ENCODE measurements at places on chromosomes 11 and 22.

- no peak for DNase-seq
Measured at GRCh38 chr22:39254789-39255298, 10.1 kb upstream of the PDGFB start.

DNA sequence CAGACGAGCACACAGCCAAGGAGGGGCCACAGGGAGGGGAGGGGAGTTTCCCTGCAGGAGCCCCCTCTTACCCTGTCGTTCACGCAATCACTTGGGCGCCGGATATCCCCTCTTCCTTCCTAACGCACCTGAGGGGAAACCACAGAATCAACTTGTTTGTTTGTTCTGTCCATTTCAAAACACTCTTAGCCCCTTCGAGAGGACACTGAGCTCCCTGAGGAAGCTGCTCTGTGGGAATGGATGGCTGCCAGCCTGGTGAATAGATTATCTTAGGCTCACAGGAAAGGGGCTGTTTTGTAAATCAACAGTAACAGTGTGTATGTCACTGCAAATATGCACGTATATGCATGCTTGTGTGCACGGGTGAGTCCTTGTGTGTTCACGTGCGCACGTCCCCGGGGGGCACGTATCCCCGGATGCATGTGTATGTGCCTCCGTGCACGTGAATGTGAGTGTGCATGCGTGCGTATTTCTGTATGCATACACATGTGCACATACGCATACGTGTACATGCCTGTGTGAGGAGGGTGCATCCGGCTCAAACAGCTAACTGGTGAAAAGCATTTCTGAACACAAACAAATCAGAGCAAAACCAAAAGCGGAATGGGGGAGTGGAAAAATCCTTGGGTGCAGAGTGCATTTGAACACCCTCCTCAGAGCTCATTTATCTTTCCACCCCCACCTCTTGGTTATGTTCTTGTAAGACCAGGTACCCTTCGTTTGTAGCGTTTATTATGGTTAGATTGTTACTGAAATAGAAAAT, 7.2 kb downstream of the ARSA start:
- no peak for DNase-seq

DNA sequence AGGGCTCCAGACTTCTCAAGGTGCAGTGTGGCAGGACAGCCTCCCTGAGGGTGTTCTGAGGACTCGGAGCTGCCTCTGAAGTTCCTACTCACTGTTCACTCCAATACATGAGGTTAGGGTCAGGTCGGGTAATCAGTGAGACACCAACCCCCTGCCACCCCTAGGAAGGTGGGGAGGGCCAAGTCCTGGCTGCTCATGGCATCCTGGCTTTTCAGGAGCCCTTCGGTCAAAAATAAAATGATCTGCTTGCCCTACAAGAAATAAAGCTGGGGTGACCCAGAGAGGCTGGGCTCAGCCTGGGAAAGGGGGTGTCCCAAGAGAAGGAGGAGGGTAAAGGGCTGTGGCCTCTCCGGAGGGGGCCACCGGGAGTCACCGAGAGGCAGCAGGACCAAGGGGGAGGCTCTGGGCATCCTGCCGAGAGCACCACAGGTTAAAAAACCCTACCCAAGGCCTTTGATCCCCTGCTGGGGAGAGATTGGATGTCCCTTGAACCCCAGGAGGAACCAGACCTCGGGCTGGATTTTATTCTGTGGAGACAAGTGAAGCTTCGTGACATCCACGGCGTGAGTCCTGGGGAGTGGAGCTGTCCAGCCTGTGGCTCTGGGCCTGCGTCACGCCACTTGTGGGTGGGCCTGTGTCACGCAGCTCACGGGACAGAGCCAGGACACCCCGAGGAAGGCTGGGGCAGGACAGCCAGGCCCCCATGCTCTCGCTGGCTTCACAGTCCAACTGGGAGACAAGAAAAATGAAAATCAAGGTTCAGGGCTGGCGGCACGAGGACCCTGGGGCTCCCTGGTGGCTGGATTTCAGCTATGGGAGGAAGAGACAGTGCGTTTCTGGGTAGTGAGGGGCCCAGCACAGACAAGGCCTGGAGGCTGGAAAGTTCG, 102.2 kb upstream of the FGF3 start:
- no peak for DNase-seq

GRCh38 chr11:43898574-43898973, 17.9 kb downstream of the ALKBH3 start:
- DNase-seq = no peak

DNA sequence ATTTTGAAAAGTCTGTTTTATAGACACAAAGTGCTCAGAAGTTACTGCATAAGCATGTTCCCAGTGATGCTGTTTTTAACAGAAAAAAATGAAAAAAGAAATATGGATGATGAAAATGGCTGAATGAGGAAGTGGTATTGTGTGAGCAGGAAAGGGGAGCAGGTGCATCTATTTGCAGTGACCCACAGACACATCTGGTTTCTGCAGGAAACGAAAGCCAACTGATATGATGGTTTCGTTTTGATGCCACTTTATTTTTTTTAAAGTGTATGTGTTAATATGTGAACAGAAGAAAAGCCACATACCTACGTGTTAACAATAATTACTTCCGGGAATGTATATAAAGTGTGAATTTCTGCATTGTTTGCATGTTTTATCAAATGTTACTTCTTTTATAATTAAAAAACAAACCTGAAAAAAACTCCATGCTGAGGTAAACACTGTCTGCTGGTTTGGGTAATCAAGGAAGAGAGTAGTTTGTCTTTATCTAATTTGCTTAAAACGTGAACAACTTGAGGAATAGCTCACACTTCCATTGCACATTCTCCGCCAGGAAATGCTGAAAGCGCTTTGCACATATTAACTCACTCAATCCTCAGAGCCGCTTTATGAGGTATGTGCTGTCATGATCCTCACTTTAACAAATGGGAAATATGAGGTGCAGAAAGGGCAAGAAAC, 1335.9 kb downstream of the TBC1D22A start:
- DNase-seq = no peak

- DNase-seq = no peak
Measured at GRCh38 chr11:109854731-109855130, 238.5 kb upstream of the ZC3H12C start.

DNA sequence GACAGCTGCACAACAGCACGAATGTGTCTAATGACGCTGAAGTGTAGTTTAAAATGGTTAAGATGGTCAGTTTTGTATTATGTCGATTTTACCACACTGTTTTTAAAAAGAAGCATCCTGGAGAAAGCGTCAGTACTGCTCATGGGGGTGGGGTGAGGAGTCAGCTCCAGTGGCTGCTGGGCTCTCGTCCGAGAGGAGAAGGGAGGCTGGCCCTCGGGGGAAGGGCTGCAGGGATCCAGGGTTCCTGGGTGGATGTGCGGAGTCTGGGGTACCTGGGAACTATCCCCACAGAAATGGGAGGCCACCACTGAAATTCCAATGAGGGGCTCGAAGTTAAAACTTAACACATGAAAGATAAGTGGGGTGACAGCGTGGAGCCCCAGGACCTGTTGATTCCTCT, 11.9 kb downstream of the C11orf21 start:
- no peak for DNase-seq

GRCh38 chr22:19779685-19780268, 19.2 kb downstream of the TBX1 start:
- DNase-seq = no peak

GRCh38 chr22:27097933-27098332, 440.5 kb downstream of the MIAT start:
- no peak for DNase-seq

- DNase-seq = no peak
Measured at GRCh38 chr22:34567367-34567766, 498.6 kb upstream of the ISX start.

DNA sequence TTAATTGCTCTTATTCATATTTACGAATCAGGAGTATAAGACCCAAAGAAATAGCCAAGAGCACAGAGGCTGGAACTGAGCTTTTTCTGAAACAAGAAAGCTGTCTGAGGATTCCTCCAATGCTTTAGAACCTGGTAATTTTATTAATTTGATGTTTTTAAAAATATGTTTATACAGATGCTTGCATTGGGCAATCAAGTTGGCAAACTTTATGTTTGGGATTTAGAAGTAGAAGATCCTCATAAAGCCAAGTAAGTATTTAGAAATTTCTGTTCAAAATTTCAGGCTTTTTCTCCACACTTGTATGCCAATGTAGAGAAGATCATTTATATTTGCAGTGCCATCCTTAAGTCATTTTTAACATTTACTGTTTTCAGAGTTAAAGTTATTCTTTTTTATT, 24.3 kb upstream of the HIKESHI start:
- no peak for DNase-seq

GRCh38 chr22:39943337-39943736, 16.9 kb upstream of the TMA7B start:
- DNase-seq = no peak

DNA sequence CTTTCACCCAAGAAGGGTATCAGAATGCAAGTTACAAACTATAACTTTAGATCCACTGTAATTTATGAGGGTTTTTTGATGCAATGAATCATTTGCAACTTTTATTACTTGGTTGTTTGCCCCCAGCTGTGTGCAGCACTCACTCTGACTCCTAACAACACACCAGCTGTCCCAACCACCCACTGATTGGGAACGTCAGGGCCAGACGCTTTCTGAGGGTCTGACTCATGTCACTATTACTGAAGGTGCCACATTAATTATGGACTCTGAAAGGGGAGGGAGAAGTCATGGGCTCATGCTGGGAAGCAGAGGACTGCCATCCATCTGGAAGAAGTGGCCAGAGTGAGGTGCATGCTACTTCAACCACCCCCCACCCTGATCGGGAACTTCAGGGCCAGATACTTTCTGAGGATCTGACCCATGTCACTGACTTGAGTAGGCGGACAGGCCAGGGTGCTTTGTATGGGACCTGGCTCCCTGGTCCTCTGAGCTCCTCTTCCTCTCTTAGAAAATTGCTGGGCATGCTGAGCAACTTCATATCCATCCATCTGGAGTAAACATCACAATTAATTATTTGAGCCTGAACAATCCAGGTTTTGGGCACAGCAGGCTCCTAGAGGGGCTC, 44.9 kb upstream of the DRD2 start:
- no peak for DNase-seq

DNA sequence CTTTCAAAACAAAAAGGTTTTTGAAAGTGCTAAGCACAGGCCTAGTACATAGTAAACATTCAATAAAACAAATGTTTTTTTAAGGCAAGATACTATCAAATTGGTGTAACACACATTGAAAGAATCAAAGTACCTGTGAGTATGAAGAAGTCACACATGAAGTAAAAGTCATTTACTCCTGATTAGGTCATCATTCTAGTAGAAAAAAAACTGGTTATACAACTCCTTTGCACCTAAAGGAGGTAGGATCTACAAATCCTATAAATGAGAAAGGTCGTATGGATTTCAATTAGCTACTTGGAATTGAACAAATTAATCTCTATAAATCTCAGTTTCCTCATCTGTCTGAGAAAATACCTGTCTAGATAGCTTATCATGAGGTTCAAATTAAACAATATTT, 80.8 kb downstream of the SIK3 start:
- DNase-seq = no peak

- DNase-seq = no peak
Measured at GRCh38 chr11:113841691-113842090, 33.7 kb downstream of the USP28 start.

DNA sequence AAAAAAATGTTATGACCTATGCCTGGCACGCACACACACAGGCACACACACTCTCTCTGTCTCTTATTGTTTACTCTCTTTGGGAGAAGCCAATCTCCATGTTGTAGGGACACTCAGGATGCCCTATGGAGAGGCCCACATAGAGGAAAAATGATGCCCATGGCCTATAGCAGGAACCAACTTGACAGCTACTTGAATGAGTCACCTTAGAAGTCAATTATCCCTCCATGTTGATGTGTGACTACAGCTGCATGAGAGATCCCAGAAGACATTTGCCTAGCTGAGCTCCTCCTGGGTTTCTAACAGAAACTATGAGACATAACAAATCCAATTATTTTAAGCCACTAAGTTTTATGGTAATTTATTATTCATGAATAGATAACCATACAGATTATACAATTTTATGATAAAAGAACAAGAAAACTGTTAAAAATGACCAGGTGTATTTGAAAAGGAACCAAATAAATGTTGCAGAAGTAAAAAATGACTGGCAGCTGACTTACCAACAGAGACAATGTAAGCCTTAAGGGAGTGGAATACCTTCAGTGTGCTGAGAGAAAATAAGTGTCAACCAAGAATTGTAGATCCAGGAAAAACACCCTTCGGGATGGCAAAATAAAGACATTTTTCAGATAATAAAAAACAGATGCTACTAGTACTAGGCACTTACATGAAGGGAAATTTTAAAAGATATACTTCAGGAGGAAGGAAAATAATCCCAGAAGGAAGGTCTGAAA, 403.7 kb upstream of the SYN3 start:
- no peak for DNase-seq

GRCh38 chr22:40176921-40177737, 596 bp upstream of the TNRC6B start:
- no peak for DNase-seq

DNA sequence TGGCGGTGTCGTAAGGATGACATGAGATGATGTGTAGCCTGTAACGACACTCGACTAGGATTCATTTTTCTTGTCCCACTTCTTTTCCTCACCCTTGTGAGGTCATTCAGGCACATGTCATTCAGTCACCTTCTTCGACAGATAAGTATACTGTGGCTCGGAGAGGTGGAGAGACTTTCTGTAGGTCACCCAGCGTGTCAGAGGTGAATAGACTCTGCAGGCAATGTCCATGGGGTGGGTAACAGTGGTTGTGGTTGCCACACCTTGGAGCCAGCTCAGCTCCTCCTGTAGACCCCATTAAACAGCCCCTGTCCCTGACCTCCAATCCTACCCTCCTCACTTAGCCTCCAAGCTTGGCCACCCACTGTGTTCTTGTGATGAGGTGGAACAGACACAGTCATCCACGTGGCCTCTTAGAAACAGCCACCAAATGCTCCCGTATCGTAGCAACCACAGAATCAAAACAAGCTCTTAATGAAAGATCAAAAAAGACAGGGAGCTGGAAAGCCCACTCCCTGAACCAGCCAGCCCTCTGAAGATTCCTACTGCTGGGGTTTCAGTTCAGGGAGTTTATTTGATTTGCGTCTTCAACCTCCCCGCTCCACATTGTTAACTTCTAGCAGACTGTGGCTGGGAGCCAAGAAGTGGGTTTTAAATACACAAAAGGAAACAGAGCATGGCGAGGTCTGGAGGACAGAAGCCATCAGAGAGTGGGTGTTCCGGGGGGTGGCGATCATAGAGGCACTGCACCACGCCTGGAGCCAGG, 89.0 kb upstream of the GRK3 start:
- DNase-seq = no peak

All from amygdala (tissue), 56 donors.